Ascending aorta (tissue), 2 donors: ENCODE measurements at places on chromosomes 5 and 9. TPM values are rescaled to one million over a fixed set of nuclear protein-coding genes. Genes with fewer than 3 reads are reported as not detected.

The SPINK7 gene
- total RNA-seq: not detected

- H3K27ac ChIP-seq: peak overlapping the region; percentile 61
- peaks cover 6% of the 10 kb centered on the region for H3K36me3 ChIP-seq
- H3K4me3 ChIP-seq: no peak overlapping the region
- peaks cover 8% of the 10 kb centered on the region for H3K4me1 ChIP-seq
- DNase-seq: no peak
Observed at GRCh38 chr5:168766426-168766700, 187.2 kb upstream of the PANK3 start.

The FBLL1 gene
- total RNA-seq: not detected

DNA sequence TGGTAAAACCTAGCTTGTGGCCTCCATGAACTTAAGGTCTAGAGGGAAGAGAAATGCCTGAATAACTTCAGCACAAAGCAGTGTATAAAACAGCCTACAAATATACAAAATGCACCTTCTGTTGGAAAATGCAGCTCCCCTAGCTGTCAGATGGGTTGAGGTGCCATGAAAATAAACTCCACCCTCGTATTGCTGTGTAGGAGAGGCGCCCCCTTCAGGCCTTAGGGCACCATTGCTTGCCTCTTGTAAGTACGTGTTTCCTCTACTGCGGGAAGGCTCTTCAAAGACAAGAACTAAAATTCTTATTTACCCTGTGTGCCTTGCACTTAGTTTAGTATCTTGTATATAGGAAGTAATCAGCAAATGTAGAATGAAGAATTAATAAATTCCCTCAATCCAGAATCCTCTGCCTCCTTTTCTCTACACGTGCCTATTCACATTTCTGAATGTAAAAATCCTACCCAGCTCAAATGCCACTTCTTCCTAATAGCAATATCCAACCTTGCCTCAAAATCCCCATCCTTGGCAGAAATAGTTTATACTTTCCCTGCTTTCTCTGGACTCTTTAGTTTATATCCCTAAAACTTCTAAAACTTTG lies 393.7 kb upstream of the PDE4D start:
- H3K4me3 ChIP-seq: no peak overlapping the region
- DNase-seq: no peak
- H3K27me3 ChIP-seq: no peaks in the 10 kb centered on the region
- no peak overlapping the region for H3K27ac ChIP-seq
- H3K36me3 ChIP-seq: no peaks in the 10 kb centered on the region

The SLC23A1 gene
- not detected for total RNA-seq

DNA sequence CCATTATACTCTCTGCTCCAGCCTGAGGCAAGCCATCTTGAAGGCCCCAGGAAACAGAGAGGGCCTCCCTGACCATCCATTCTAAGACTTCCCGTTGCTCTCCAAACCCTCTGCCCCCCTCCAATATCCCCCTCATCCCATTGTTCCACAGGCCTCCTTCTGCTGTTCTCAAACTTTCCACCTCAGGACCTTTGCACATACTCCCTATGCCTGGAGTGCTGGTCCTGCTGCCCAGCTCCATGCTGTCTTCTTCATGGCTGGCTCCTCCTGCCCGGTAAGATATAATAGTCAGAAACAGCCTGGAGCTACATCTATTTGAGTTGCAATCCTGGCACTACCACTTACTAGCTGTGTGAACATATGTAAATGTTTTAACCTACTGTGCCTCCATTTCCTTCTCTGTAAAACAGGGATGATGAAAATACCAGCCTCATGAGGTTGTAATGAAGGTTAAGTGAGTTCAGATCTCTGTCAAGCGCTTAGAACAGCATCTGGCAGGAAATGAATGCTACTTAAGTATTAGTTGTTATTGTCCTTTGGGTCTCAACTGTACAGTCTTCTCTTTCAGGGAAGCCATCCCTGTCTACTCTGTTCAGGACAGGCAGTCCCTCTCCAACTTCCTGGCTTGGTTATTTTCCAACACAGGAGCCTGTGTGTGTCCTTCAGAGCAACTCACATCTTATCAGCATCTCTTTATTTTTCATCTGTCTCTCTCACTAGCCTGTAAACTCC lies 45.8 kb downstream of the TMOD1 start:
- H3K27me3 ChIP-seq: no peaks in the 10 kb centered on the region
- DNase-seq: no peak
- H3K4me1 ChIP-seq: no peaks in the 10 kb centered on the region
- no peak overlapping the region for H3K27ac ChIP-seq
- peaks cover 20% of the 10 kb centered on the region for H3K36me3 ChIP-seq

DNA sequence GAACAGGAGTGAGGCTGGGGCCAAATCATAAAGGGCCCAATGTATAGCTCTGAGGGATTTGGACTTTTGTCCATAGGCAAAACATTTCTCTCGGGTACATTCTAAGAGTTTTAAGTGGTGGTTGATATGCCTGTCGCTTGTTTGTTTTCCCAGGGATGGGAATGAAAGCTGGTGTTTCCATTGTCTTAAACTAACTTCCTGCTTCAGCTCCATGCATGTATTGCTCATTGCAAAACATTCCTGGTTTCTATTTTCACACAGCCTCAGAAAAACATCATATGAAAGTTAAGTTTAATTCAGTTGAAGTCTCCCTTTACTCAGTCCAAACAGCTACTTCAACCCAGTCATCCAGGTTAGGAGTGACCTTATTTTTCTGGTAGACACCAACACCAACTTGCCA lies 235.0 kb downstream of the ACTL7B start:
- H3K36me3 ChIP-seq: no peaks in the 10 kb centered on the region
- no peaks in the 10 kb centered on the region for H3K4me1 ChIP-seq
- no peak overlapping the region for H3K4me3 ChIP-seq
- no peak overlapping the region for H3K27ac ChIP-seq
- no peak for DNase-seq

GRCh38 chr9:103014242-103014641 lies 19.1 kb downstream of the CYLC2 start:
- DNase-seq: no peak
- H3K4me1 ChIP-seq: no peaks in the 10 kb centered on the region
- no peaks in the 10 kb centered on the region for H3K36me3 ChIP-seq
- no peak overlapping the region for H3K4me3 ChIP-seq
- no peak overlapping the region for H3K27ac ChIP-seq

The ELOVL7 gene
- 41.8 TPM for total RNA-seq

DNA sequence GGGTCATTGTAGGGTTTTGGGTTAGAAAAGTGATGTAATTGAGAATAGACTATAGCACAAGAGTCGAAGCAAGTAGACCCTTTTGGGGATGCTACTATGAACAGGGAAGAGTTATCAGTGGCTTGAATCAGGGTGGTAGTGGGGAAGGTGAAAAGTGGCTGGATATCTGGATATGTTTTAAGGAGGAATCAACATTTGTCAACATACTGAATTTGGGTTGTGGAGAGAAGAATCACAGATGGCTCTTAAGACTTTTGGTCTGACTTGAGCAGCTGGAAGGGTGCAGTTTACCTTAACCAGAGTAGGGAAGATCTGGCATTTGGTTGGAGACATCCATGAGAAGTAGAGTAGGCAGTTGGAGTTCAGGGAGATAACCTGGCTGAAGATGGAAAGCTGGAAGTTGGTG lies 38.5 kb upstream of the FCHO2 start:
- peaks cover 2% of the 10 kb centered on the region for H3K36me3 ChIP-seq
- no peak overlapping the region for H3K4me3 ChIP-seq
- no peaks in the 10 kb centered on the region for H3K27me3 ChIP-seq
- no peak overlapping the region for H3K27ac ChIP-seq
- no peaks in the 10 kb centered on the region for H3K4me1 ChIP-seq

The TRIM14 gene
- total RNA-seq: 16.1 TPM

The ADRA1B gene
- total RNA-seq: 20.6 TPM

- H3K4me3 ChIP-seq: no peak overlapping the region
- peak; percentile 38 for DNase-seq
- H3K4me1 ChIP-seq: no peaks in the 10 kb centered on the region
Observed at GRCh38 chr5:172505845-172506244, 51.5 kb upstream of the SH3PXD2B start.

- DNase-seq: no peak
- no peaks in the 10 kb centered on the region for H3K27me3 ChIP-seq
- H3K36me3 ChIP-seq: no peaks in the 10 kb centered on the region
- H3K4me3 ChIP-seq: no peak overlapping the region
Observed at GRCh38 chr9:126583144-126583760, 30.5 kb upstream of the LMX1B start.

GRCh38 chr5:78273436-78273835 lies 21.1 kb downstream of the AP3B1 start:
- no peaks in the 10 kb centered on the region for H3K4me1 ChIP-seq
- no peak for DNase-seq
- no peaks in the 10 kb centered on the region for H3K36me3 ChIP-seq
- H3K27ac ChIP-seq: no peak overlapping the region
- no peak overlapping the region for H3K4me3 ChIP-seq

The HK3 gene
- total RNA-seq: 4.4 TPM

DNA sequence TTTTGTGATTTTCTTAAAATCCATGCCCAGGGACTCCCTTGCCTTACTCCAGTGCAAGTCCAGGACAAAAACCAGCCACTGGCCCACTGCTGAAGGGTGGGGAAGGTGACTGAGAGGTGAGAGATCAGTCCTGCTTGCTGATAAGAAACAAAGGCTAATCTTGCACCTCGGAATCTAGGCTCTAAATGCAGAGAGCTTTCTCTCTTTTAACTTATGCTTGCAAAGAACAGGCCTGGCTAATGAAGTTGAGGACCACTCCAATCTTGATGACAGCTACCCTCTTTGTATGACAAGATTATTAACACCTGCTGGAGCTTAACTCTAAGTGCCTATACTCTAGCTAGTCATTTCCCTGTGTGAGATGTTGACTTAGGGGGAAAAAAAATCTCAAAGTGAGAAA lies 8.8 kb downstream of the TLE1 start:
- no peak for DNase-seq
- H3K27ac ChIP-seq: no peak overlapping the region
- peaks cover 34% of the 10 kb centered on the region for H3K4me1 ChIP-seq

DNA sequence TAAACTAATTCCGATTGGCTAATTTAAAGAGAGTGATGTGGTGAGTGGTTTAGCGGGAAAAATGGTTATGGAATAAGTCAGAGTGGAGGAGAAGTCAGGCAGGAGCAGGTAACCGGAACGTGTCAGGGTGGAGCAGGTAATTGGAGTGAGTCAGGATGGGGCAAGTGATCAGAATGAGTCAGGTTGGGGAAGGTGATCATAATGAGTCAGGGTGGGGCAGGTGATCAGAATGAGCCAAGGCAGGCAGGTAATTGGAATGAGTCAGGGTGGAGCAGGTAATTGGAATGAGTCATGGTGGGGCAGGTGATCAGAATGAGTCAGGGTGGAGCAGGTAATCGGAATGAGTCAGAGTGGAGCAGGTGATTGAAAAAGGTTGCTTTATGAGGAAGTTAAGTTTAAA lies 101.4 kb downstream of the TMEM167A start:
- no peaks in the 10 kb centered on the region for H3K36me3 ChIP-seq
- no peak for DNase-seq
- no peak overlapping the region for H3K4me3 ChIP-seq
- H3K27me3 ChIP-seq: no peaks in the 10 kb centered on the region
- H3K4me1 ChIP-seq: no peaks in the 10 kb centered on the region
- H3K27ac ChIP-seq: no peak overlapping the region

GRCh38 chr9:4743131-4743875 lies 2.3 kb upstream of the AK3 start:
- peak overlapping the region; percentile 12 for H3K27ac ChIP-seq
- H3K4me3 ChIP-seq: no peak overlapping the region
- H3K36me3 ChIP-seq: no peaks in the 10 kb centered on the region
- H3K4me1 ChIP-seq: peaks cover 3% of the 10 kb centered on the region

DNA sequence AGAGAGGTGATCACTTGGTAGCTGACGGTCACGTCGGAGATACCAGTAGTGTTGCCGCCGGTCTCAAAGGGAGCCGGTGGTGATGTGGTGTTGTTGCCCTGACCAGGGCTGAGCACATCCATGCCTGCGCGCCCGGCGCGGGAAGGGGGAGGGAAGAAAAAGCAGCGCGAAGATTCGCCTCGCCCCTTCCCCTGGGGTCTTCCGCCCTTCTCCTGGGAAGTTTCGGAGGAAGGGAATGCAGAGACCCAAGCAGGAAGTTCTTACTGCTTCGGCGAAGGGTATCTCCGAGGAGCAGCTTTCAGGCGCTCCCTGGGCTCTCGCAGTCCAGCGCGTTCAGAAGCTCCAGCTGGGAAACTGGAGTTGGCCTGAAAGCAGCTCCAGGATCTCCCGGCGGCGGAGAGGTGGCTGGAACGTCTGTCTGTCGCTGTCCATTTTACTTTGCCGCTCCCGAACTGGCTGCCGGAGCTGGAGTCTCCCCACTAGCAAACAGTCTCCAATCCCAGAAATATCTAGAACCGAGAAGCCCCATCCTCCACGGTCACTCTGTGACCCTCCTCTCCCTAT lies 565 bp downstream of the HTR1A start:
- no peak overlapping the region for H3K27ac ChIP-seq
- no peak overlapping the region for H3K4me3 ChIP-seq
- H3K36me3 ChIP-seq: no peaks in the 10 kb centered on the region
- no peak for DNase-seq
- no peaks in the 10 kb centered on the region for H3K4me1 ChIP-seq
- H3K27me3 ChIP-seq: no peaks in the 10 kb centered on the region

DNA sequence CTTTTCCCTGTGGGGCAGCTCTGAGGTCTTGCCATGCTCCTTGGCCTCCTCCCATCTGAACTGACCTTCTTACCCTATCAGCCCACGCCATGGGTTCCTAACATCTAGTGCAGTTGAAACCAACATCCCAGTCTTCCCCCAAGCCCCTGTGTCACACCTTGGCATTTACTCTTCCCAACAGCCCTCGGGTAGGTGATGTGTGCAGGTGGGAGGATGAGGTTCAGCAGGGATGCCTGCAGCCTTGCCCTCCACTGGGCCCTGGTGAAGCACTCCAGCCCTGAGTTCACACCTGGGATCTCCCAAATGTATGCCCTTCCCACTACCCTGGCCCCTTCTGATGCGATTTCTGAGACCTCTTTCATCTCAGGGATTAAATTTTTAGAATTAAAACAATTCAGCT lies 15.5 kb downstream of the IRX2 start:
- no peak overlapping the region for H3K4me3 ChIP-seq
- DNase-seq: no peak
- H3K4me1 ChIP-seq: no peaks in the 10 kb centered on the region
- H3K36me3 ChIP-seq: no peaks in the 10 kb centered on the region
- no peak overlapping the region for H3K27ac ChIP-seq

DNA sequence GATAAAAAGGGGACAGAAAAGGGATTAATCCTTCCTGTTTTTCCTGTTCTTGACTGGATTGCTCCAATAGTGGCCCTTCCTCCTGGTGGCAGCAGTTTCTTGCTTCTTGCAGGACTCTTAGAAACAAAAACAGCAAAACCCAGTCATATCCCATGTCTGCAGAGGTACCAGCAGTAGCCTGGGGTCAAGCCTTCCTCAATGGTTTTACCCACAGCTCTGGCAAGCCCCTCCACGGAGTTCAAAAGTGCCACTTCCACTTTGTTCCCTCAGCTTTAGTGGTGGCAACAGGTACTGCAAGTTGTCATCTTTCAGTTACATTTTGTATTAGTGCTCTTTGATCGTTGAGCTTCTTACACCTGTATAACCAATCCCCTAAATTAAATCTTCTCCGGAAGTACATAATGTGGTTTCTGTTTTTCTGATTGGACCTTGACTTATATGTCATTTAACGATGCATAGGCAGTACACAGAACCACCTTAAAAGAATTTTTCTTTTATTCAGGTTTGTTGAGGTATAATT lies 8.7 kb upstream of the RANBP6 start:
- H3K36me3 ChIP-seq: no peaks in the 10 kb centered on the region
- H3K27ac ChIP-seq: no peak overlapping the region
- DNase-seq: no peak

The SERF1B gene
- total RNA-seq: 13.6 TPM

The SLC36A2 gene
- 0.75 TPM for total RNA-seq

The ABO gene
- 4.8 TPM for total RNA-seq

GRCh38 chr9:38744484-38744883 lies 24.6 kb upstream of the FAM240B start:
- H3K4me1 ChIP-seq: no peaks in the 10 kb centered on the region
- no peak overlapping the region for H3K27ac ChIP-seq
- H3K36me3 ChIP-seq: no peaks in the 10 kb centered on the region
- DNase-seq: no peak

The PCDHGB5 gene
- total RNA-seq: 19.6 TPM
